ENCODE measurements at places on chromosomes 12 and 14. TPM values are rescaled to one million over a fixed set of nuclear protein-coding genes. Genes with fewer than 3 reads are reported as not detected.

The SSTR1 gene
- 5.2 TPM for total RNA-seq

The EFS gene
- 4.1 TPM for total RNA-seq

The CD27 gene
- total RNA-seq = 1.4 TPM

The SMCO2 gene
- not detected for total RNA-seq

The FBLN5 gene
- total RNA-seq = 114 TPM

DNA sequence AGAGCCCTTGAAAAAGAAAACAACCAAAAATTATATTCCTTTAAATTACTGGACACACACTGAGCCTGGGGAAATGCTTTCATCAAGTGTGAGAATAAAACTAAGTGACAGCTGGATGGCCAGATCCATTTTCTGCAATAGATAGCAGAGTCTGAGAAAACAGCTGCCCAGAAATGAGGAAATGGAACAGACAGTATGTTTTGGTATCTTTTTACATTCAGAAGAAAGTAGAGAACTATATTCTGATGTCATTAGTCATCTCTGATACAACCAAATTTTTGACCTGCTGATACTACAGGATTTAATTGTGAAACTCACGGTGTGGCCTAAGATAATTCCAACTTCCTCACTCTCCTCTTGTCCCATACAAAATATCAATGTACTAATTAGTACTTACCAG is 78.2 kb downstream of the HMGA2 start:
- no peak for DNase-seq

- no peak for DNase-seq
These were observed 28.9 kb upstream of the TMX1 start for GRCh38 chr14:51211149-51211548.

- DNase-seq = no peak
These were observed 13.8 kb upstream of the ANAPC5 start for GRCh38 chr12:121366063-121366459.

GRCh38 chr14:65027127-65027799 is 40.6 kb downstream of the FNTB start:
- DNase-seq = no peak

GRCh38 chr14:64409126-64409920 is 21.2 kb downstream of the MTHFD1 start:
- no peak for DNase-seq

DNA sequence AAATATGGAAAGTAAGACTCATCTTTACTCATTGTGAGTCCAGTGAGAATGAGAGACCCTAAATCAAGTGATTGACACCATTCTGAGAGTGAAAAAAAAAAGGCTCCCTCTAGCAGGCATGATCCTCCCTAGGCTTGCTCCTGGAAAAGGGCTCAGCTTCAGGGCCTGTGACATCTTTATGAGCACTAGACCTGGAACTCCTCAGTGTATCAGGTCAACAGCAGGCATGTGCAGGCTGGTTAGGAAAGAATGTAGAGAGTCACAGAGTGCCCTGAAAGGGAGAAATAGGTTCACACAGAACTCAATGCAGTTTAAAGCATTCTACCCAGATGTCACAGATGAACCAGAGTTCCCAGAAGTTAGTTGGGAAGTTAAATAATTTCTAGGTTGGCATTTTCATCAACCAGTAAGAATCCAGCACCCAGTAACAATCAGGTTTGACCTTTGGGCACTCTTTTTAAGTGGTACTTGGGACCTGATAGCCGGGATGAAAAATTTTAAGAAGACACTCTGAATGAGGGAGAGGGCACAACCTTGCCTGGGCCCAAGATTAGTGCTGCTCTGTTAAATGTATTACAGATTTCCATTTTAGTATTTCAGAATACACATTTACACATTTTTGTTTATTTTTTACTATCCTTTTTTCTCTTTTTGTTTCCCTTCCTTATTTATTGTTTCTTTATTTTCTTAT is 828.8 kb downstream of the C12orf50 start:
- DNase-seq = no peak

GRCh38 chr14:64787619-64788018 is 83.4 kb downstream of the PLEKHG3 start:
- DNase-seq = no peak

Measured in upper lobe of left lung (tissue), 6 donors.